Hematopoietic multipotent progenitor cell treated with erythropoietin and hydrocortisone succinate and interleukin-3 and kit ligand, for 4 days (in vitro differentiated cells): ENCODE measurements at places on chromosomes 3 and 15.

DNA sequence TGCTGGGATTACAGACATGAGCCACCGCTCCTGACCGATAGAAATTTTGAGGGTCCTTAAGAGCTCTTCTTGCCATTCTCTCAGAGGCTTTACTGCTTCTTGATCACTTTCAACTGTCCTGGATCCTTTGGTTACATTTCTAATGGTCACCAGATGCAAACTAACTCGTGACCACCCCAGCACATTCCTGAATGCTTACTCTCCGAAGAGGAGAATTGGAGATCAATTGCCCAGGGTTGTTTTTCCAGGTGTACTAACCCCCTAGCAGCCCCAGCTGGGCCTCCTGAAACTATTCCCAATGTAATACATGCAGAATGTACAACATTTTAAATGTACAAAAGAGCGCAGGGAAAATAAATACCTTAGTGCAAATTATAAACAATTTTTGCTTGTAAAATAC lies 65.1 kb upstream of the TBL1XR1 start:
- DNase-seq: no peak

DNA sequence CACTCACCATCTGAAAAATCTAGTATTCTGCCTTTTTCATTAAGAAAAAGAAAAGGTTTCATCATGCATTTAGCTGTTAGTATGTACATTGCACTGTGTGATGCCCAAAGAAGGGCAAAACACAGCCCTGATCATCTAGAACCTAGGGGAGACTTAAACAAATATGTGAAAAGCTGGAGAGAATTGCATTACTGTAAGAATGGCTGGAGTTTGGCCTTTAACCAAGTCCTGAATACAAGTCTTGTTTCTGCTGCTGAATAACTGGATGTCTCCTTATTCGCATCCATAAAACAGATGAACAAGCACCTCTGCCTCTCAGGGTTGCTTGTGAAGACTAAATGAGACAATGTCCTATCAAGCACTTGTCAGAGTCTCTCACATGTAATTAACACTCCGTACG lies 233.4 kb upstream of the LRTM1 start:
- no peak for DNase-seq

GRCh38 chr15:42012241-42012640 lies 8.6 kb downstream of the PLA2G4E start:
- DNase-seq: no peak

DNA sequence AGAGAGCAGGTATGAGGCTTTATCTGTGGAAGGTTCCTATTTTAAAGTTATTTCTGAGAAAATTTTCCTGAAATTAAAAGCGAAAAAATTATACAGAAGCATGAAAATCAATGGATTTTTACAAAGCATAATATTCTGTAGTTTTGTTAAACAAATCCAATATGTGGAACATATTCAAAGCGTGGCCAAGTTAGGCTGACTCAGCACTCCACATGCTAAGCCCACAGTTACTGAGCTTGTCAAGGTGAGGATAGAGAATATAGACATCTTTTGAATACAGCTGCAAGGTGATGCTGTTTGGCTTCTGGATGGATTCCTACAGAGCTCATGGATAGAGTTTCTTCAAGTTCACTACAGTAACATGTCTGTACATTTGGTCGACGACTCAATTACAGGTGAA lies 302.5 kb downstream of the C3orf38 start:
- no peak for DNase-seq

GRCh38 chr15:39591141-39591895 lies 10.4 kb downstream of the THBS1 start:
- no peak for DNase-seq

GRCh38 chr3:43161684-43162229 lies 55.9 kb upstream of the POMGNT2 start:
- no peak for DNase-seq

DNA sequence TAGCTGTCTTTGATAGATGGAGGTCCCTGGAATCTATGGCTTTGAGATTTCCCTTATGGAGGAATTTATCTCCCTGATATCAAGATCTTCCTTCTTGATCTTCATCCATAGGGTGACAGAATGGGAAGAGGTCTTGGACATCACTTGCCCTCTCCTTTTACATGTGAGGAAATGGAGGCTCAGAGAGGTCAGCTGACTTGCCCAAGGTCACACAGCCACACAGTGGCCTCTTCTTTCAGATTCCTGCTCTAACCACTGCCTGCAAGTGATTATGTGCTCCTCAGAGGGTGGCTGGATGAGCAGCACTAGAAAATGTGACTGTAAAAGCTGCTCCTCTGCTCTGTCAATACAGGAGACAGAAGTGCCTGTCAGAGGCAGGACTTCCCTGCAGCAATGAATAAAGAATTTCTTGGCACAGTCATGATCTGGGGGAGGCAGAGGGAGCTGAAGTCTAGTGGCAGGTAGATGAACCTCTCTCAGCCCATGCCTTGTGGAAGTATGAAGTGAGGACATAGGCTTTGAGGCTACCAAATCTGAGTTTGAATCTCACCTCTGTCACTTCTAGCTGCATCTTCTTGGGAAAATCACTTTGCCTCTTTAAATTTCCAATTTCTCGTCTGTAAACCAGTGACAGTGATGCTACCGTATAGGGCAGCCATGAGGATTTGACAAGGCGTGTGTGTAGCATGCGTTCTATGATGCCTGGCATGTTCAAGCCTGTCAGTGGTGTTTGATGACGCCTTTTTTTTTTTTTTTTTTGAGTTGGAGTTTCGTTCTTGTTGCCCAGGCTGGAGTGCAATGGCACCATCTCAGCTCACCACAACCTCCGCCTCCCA lies 12.0 kb downstream of the SSUH2 start:
- no peak for DNase-seq

GRCh38 chr3:96491023-96491422 lies 323.4 kb upstream of the EPHA6 start:
- no peak for DNase-seq

DNA sequence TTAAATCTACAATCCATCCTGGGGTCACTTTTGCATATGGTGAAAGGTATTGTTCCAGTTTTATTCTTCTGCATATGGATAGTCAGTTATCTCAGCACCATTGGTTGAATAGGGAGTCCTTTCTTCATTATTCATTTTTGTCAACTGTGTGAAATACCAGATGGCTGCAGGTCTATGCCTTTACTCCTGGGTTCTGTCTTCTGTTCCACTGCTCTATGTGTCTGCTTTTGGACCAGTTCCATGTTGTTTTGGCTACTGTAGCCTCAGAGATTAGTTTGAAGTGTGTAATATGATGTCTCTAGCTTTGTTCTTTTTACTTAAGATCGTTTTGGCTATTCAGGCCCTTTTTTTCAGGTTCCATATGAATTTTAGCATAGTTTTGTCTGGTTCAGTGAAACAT lies 795.8 kb downstream of the OTOL1 start:
- DNase-seq: no peak

DNA sequence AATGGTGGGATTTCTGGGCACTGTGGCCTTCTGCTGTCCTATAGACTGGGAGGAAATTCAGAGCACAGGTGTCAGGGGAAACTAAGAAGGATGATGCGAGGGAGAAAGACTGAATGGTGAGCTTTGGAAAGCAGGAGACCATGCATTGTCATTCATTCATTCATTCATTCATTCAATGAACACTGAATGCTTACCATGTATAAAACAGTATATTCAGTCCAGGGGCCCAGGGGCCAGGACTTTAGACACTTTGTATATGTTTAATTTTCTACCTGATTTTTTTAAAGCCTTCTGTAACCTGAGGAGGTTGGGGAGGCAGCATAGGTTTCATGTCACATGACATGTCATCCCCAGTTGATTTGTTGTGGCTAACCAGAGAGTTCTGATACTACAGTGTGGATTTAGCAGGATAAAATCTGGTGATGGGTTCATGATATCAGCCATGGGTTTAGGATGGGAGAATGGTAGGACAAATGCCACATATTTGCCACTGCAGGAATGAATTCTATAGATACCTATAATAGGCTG lies 57.7 kb upstream of the ATG7 start:
- no peak for DNase-seq

DNA sequence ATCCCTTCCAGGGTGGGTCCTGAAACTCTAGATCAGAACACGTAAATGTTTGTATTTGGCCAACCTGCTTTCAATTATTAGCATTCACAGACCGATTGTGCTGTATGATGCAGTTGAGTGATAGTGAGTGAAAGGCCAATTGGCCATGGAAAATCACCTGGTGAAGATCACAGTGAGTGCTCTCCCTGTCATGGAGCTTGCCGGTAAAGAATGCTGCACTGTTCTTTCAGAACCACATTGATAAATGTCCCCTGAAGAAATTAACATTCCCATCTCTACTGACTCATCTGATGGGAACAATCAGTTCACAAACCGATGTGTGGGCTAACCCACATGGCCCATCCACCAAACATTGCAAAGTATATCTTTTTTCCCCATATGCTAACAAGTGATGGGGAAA lies 324.8 kb upstream of the TBL1XR1 start:
- no peak for DNase-seq

GRCh38 chr3:12394569-12395271 lies 89.6 kb upstream of the TSEN2 start:
- DNase-seq: no peak

- DNase-seq: peak; percentile 58
These were observed 376.5 kb upstream of the TPM1 start for GRCh38 chr15:62666046-62666445.

DNA sequence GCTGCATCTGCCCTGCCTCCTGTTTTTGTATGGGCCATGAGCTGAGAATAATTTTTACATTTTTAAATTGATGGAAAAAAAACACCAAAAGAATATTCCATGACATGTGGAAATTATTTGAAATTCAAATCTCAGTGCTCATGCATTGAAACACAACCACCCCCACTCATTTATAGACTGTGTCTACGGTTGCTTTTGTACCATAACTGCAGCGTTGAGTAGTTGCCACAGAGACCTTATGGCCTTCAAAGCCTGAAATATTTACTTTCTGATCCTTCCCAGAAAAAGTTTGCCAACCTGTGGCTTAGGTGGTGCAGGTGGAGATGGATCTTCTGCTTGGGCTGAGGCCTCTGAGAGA lies 28.1 kb downstream of the ARNT2 start:
- DNase-seq: no peak

DNA sequence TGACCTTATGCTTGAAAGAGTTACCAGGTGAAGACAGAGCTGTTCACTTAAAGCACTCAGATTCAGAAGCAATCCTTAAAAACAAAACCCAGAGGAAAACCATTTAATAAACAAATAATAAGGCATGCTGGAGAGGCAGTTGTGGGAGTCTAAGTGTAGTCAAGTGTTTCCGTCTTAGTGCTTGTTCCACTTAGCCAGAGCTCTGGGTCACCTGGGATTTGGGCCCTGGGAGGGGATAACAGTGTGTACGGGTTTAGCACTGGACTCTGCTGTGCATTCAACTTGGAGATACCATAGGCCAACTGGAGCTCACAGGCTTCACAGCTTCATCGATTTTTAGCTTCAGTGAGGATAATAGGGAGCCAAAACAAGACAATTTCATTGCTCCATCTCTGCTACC lies 444.6 kb downstream of the CNTN4 start:
- DNase-seq: no peak

- no peak for DNase-seq
These were observed 1.7 kb upstream of the RARB start for GRCh38 chr3:25426408-25426807.

- peak; percentile 49 for DNase-seq
These were observed 69.6 kb downstream of the ASB7 start for GRCh38 chr15:100671858-100672543.
